ENCODE measurements at places on chromosomes 5 and 9. TPM values are rescaled to one million over a fixed set of nuclear protein-coding genes. Genes with fewer than 3 reads are reported as not detected.

DNA sequence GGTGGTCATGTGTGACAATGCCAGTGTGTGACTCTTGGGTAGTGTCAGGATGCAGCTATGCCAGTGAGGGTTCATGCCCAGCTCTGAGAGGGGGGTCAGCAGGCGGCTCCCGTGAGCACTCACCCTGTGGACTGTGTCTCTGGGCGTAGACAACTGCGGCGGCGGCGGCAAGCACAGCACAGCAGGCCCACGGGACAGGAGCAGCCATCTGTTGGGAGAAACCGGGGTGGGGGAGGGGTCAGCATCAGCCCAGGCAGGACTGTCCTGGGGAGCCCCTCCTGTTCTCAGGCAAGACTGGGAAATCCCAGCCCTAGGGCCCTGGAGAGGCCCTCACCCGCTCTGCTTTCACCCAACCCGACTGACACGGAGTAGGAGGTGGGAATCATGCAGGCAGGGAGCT, 20.8 kb downstream of the CNTFR start:
- DNase-seq, result no peak

DNA sequence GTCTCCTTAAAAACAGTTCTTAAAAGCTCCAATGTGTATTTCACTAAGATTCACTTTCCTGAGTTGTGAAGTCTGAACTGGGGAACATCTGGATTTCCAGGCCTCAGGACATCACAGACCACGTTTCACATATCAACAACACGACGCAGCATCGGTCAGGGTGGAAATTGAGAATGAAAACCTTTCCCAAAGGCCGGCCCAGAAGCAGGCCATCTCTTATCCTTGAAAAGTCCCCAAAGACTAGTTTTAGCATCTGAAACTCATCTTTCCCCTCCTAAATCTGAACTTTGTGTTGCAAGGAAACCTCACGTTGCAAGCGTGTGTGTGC, 96.4 kb upstream of the COL5A1 start:
- no peak for DNase-seq

SAPCD2 gene
- 43.6 TPM for total RNA-seq

FGF10 gene
- total RNA-seq, result not detected

FAM151B gene
- total RNA-seq, result 2.3 TPM

Measured in NCI-H460 (cell line).